ENCODE measurements at places on chromosomes 1 and 21. TPM values are rescaled to one million over a fixed set of nuclear protein-coding genes. Genes with fewer than 3 reads are reported as not detected.

- no peak for DNase-seq
Measured at GRCh38 chr21:14985306-14985705, 79.5 kb downstream of the NRIP1 start.

DNA sequence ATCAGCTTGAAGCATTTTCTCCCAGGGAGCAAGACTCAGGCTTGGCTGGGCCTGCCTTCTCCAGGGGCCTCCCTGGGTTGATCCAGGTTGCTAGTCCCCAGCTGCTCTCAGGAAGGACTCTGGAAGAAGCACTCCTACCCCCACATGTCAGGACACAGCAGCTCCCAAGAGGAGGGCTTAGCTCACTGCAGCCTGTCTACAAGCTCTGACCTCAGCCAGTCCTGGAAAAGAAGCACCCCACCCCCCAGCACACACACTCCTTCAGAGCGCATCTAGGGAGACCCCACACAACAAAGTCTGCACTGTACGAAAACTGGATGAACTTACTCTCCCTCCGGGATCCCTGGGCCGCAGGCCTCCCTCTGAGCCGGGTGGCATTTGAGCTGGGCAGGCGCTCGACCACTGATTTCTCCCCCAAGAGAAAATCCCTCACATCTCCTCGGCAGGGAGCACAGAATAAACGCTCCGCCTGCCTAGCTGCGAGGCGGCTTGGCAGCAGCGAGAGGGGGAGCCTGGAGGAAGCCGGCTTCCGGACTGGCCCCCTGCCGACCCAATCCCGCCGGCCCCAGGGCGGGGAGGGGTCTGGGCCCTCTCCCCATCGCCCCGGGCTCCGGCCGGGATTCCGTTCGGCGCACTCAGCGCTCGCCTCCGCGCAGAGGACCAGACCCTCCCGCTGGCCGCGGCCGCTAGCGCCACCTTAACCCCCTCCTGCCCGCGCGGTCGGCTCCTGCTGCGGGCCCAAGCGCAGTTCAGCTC lies at the start of gene KCNA2:
Gene KCNA2 (minus strand): TSS at position 458 of the 756 bp plus-strand sequence. CDS start 1,576 bp downstream, outside the sequence.
- DNase-seq, result peak; percentile 68

- no peak for DNase-seq
Measured at GRCh38 chr1:201036188-201036842, 12.8 kb upstream of the KIF21B start.

SUCO gene
- total RNA-seq, result 34.1 TPM
